NCI-H1930 (cell line): ENCODE measurements at places on chromosomes 3 and 15.

GRCh38 chr15:94305133-94305532 lies 73.8 kb downstream of the MCTP2 start:
- no peak for DNase-seq

DNA sequence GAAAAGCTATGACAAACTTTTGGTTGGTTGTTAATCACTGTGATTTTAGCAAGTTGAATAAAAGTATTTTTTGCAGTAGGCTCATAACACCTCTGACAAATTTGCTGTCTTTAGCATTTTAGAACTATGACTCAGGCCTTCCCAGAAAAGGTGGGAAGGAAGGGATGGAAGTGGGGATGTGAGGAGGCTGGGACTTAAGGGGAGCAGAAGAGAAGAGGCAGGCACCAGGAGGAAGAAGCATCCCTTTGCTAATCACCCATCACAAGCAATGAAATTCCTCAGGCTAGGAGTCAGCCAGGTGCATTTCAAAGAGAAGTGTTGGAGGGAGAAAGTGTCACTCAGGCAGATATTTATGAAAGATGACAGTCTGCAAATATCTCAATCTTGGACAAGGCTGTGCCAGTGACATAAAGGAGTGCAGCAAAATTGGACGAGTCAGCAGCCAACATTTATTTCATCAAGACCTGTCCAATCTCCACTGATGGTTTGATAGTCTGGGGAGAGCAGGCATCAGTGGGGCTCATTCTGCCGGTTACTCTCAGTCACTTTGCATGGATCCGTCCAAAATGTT lies 337.3 kb upstream of the ARRDC4 start:
- DNase-seq = no peak

- DNase-seq = no peak
These were observed 15.0 kb downstream of the PRR23E start for GRCh38 chr3:127207727-127208482.

DNA sequence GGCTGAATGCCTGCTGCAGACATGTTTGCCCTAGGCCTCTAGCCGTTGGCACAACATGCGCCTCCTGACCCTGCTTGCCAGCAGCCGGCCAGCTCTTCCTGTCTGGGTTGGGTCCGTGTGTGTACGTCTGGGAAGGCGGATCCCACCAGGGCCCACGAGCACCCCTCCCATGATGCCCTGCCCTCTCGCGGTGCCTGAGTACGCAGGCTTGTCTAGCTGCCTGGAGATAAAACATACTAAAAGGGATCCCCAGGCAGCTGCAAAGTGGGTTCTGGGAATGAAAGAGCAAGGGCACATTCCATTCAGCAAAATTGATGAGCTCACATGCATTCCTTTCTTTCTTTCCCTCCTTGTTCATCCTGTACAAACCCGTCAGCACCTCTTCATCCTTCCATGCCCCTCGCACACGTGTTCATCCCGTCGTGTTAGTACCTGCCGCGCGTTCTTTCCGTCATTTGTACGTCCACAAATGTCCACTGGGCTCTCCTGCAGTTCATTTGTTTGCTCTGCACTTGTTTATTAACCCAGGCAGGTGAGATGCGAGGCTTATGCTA lies 74.3 kb downstream of the FBLN2 start:
- DNase-seq = no peak

- no peak for DNase-seq
These were observed 991 bp downstream of the SOX2 start for GRCh38 chr3:181712553-181713279.

DNA sequence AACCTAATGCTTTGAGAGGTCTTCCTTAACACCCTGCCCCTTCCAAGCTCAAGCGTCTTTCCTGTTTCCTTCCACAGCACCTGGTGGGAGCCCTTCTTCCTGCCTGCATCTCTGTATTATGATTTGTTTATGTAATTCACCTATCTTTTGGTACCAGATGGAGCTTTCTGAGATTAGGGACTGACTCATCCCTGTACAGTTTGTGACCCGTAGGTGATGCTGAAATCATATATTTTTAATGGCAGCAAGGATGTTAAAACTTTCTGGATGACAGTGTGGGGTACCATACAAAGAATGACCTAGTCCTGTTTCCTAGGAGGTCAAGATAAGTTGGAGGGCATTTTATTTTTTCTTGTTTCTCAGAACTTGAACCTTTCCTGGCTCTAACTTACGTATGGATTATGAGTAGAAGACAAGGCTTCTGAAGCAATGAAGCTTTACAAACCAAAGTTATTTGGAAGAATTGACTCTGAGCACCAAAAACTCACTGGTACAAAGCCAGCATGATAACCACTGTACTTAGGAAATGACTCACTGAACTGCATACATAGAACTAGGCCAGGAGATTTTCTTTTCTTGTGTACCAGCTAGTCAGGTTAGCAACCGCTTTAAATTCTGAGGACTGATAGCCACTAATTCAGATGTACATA lies 46.6 kb downstream of the HHLA2 start:
- DNase-seq = no peak

DNA sequence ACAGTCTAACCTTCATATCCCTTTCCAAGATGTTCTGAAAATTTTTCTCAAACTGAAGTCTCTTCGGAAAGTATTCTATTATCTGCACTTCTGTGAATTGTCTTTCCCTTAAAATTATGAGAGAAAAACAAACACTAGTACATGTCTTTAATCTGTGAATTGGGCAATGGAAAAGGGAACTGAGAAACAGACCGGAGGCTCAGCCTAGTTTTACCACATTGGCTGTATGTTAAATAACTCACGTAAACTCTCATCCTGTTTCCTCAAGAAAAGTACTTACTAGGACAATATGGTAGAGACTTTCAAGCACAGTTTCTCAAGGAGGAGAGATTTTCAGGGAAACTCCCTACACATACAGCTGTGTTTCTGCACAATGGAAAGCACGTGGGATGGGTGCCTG lies 982.2 kb upstream of the SEMA6D start:
- no peak for DNase-seq

DNA sequence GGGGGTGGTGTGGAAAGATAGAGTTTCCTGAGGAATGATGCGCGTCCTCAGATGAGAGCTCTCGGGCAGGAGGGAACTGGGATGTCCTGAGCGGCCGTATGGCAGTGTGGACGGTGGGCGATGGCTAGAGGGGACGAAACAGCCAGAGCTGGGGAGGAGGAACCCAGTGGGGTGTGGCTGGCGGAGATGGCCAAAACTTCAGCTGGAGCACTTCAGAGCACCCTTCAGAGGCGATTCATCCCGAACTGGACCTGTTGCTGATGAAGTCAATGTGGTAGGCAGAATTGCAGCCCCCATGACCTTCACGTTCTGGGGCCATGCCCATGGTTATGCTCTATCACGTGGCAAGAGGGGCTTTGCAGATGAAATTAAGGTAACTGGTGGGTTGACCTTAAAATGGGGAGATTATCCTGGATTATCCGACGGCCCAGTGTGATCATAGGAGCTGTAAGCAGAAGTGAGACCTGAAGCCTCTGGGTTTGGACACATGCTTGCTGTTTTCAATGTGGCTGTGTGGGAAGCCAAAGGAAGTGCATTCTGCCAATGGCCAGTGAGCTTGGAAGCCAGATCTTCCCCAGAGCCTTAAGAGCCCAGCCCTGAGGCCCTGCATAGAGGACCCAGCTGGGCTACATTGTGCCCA lies 52.3 kb downstream of the ATP1B3 start:
- no peak for DNase-seq

- DNase-seq = no peak
These were observed 37.0 kb downstream of the GLDN start for GRCh38 chr15:51378406-51378805.
